ENCODE measurements at places on chromosomes 11 and 22. TPM values are rescaled to one million over a fixed set of nuclear protein-coding genes. Genes with fewer than 3 reads are reported as not detected.

- H3K27ac ChIP-seq = peak overlapping the region; percentile 83
- no peaks in the 10 kb centered on the region for H3K27me3 ChIP-seq
- H3K4me1 ChIP-seq = peaks cover 37% of the 10 kb centered on the region
- H3K36me3 ChIP-seq = peaks cover 21% of the 10 kb centered on the region
Measured at GRCh38 chr11:64876835-64877341, 1.5 kb downstream of the EHD1 start.

Gene DAGLA
- 2.9 TPM for total RNA-seq

DNA sequence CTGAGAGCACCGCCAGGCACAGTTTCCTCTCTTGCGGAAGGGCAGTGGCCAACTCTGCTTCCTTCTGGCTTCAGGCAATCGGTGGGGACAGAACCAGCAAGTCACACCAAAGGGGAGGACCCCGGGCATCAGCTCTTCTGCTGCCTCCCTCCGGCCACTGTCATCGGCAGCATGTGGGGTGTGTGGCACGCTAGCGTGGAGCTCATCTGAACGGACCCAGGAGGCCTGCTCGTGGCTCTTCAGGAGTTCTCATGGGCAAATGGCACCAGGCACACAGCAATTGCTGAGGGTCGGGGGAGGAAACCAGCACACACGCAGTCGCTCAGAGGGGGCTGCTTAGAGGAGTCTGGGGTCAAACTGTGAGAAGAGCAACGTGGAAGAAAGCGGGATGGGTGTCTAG lies 26.9 kb downstream of the B3GAT1 start:
- no peak for DNase-seq
- no peak overlapping the region for H3K4me3 ChIP-seq
- no peaks in the 10 kb centered on the region for H3K27me3 ChIP-seq
- H3K4me1 ChIP-seq = no peaks in the 10 kb centered on the region

Gene SPI1
- not detected for total RNA-seq

DNA sequence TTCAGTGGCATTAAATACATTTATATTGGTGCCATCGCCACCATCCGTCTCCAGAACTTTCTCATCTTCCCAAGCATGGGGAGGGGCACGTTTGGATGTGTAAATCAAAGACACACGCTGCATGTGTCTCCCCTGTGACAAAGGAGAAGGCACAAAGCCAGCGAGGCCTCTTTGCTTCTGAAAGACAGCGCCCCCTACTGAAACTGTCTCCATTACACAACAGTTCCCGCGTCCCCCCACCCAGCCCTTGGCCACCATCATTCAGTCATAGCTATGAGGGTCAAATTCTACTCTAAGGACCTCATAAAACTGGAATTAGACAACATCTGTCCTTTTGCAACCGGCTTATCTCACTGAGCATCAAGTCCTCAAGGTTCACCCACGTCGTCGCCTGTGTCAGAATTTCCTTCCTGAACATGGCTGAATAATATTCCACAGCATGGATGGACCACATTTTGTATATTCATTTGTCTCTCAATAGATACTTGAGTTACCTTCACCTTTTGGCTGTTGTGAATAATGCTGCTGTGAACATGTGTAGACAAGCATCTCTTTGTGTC lies 64.8 kb downstream of the IGF2 start:
- H3K27ac ChIP-seq = no peak overlapping the region
- peaks cover 9% of the 10 kb centered on the region for H3K4me1 ChIP-seq
- peaks cover 22% of the 10 kb centered on the region for H3K27me3 ChIP-seq
- no peaks in the 10 kb centered on the region for H3K36me3 ChIP-seq
- peak; percentile 43 for DNase-seq
- H3K4me3 ChIP-seq = no peak overlapping the region

- H3K36me3 ChIP-seq = no peaks in the 10 kb centered on the region
- H3K4me1 ChIP-seq = peaks cover 14% of the 10 kb centered on the region
- H3K4me3 ChIP-seq = no peak overlapping the region
- DNase-seq = peak; percentile 43
- no peak overlapping the region for H3K27ac ChIP-seq
- no peaks in the 10 kb centered on the region for H3K27me3 ChIP-seq
Measured at GRCh38 chr22:44683237-44683636, 18.8 kb upstream of the PRR5 start.

Gene PLA2G3
- 0.29 TPM for total RNA-seq

- no peaks in the 10 kb centered on the region for H3K36me3 ChIP-seq
- no peak overlapping the region for H3K27ac ChIP-seq
- H3K4me1 ChIP-seq = peaks cover 14% of the 10 kb centered on the region
- DNase-seq = peak; percentile 65
Measured at GRCh38 chr11:126654886-126655806, 299.7 kb downstream of the ST3GAL4 start.

GRCh38 chr22:45787759-45788158 lies 116.1 kb downstream of the ATXN10 start:
- H3K27me3 ChIP-seq = no peaks in the 10 kb centered on the region
- peaks cover 2% of the 10 kb centered on the region for H3K36me3 ChIP-seq
- no peak overlapping the region for H3K27ac ChIP-seq
- H3K4me1 ChIP-seq = peaks cover 26% of the 10 kb centered on the region

Gene OSBP
- 35.1 TPM for total RNA-seq

DNA sequence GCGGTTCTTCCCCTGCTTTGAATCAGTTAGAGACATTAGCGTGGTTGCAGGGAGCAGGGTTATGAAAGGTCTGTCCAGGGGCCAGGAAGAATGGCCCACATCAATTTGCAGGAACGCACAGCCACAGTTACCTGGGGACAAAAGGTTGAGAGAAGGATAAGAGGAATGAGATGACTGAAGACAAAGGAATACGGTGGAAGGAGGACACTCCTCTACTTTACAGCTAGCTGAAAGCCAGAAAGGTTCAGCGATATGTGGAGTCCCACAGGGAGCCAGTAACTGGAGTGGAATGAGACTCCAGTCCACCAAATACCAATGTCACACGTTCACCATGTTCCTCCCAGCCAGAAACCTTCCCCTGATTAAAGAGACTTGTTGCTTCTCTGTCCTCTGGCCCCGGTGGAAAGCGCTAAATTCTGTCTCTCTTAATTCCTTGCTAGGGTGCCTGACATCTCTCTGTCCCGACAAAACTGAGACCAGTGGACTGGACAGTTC lies 10.7 kb downstream of the XNDC1N start:
- H3K4me3 ChIP-seq = no peak overlapping the region
- H3K27me3 ChIP-seq = no peaks in the 10 kb centered on the region
- no peak for DNase-seq
- H3K27ac ChIP-seq = no peak overlapping the region
- no peaks in the 10 kb centered on the region for H3K4me1 ChIP-seq

DNA sequence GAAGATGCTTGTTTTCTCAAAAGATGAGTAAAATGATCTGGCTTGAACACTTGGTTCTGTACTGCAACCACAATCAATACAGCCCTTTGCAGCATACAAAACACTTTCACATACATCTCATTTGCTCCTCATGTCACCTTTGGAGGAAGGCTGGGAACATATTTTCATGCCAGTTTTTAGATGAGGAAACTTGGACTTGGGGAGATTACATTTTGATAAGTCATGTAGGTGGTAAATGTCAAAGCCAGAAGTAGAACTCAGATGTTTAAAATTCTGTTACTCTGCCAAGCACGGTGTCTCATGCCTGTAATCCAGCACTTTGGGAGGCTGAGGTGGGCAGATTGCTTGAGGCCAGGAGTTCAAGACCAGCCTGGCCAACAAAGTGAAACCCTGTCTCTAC lies 121.8 kb downstream of the MICAL2 start:
- DNase-seq = no peak
- no peak overlapping the region for H3K4me3 ChIP-seq
- H3K27me3 ChIP-seq = no peaks in the 10 kb centered on the region
- peaks cover 83% of the 10 kb centered on the region for H3K36me3 ChIP-seq
- peak overlapping the region; percentile 96 for H3K27ac ChIP-seq
- H3K4me1 ChIP-seq = peaks cover 59% of the 10 kb centered on the region
